AG10803 (cell line): ENCODE measurements at places on chromosomes 2 and 18.

DNA sequence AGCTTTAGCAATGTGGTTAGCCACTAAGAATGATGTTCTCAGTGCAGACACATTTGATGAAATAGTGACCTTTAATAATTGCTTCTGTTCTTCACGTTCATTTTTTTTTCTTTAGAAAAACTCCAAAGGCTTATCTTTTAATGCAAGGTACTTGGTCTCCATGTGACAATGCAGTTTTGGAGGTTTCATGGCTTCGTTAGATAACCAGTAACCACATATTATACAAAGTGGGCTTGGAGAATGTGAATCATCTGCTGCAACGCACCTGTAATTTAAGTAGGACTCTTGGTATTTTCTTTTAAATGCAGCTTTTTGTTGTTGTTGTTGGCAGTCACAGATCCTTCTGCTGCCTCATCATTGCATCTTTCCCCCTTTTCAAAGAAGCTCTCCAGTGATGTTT is 1606.3 kb downstream of the SUCLG1 start:
- no peak for DNase-seq

- no peak for DNase-seq
Observed at GRCh38 chr2:235156055-235156454, 204.2 kb downstream of the SH3BP4 start.

- no peak for DNase-seq
Observed at GRCh38 chr2:205772983-205773382, 90.7 kb downstream of the NRP2 start.

GRCh38 chr2:61597300-61598289 is 59.4 kb upstream of the XPO1 start:
- no peak for DNase-seq

DNA sequence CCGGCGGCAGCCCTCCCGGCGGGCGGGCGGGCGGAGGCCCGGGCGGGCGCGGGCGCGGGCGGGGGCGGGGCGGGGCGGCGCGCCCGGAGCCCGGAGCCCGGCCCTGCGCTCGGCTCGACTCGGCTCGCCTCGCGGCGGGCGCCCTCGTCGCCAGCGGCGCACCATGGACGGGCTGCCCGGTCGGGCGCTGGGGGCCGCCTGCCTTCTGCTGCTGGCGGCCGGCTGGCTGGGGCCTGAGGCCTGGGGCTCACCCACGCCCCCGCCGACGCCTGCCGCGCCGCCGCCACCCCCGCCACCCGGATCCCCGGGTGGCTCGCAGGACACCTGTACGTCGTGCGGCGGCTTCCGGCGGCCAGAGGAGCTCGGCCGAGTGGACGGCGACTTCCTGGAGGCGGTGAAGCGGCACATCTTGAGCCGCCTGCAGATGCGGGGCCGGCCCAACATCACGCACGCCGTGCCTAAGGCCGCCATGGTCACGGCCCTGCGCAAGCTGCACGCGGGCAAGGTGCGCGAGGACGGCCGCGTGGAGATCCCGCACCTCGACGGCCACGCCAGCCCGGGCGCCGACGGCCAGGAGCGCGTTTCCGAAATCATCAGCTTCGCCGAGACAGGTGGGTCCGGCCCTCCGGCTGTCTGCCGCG is at the start of gene INHBB:
Gene INHBB, plus strand, starts transcription at position 111 of the 641 bp plus-strand sequence. Its CDS starts 53 bp downstream, at position 164.
- peak; percentile 20 for DNase-seq
